ENCODE measurements at places on chromosomes 5 and 9.

GRCh38 chr5:66860199-66860975, 264.2 kb downstream of the MAST4 start:
- DNase-seq = no peak

- no peak for DNase-seq
Measured at GRCh38 chr5:176687247-176687646, 40.0 kb downstream of the TSPAN17 start.

DNA sequence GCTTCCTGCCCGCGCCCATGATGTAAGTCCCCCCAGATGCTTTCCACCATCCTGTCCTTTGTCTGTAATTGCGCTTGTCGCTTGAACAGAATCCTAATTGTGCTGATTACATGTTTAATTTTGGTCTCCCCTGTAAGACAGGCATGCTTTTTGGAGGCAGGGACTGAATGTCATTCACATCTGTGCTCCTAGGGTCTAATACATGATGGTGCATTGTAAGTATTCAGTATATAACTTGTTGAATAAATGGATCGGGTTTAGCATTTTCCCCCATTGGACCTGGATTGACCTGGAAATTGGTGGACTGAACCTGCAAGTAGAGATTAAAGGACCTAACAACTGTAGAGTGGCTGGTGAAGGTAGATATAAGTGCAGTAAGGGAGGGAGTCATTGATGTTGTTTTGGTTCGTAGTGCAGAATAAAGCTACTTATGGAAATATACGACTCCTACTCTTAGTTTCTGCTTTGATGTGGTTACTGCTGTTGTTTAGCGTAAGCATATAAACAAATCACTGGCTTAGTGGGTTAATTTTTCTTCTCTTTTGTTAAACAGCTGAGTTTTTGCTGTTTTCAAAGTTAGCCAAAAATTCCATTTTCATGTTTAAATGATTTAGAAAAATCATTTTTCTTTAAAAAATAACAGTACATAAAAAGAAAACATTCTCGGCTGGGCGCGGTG, 57.3 kb downstream of the TRIO start:
- DNase-seq = no peak

GRCh38 chr5:115306011-115306536, 9.6 kb upstream of the CCDC112 start:
- DNase-seq = no peak

DNA sequence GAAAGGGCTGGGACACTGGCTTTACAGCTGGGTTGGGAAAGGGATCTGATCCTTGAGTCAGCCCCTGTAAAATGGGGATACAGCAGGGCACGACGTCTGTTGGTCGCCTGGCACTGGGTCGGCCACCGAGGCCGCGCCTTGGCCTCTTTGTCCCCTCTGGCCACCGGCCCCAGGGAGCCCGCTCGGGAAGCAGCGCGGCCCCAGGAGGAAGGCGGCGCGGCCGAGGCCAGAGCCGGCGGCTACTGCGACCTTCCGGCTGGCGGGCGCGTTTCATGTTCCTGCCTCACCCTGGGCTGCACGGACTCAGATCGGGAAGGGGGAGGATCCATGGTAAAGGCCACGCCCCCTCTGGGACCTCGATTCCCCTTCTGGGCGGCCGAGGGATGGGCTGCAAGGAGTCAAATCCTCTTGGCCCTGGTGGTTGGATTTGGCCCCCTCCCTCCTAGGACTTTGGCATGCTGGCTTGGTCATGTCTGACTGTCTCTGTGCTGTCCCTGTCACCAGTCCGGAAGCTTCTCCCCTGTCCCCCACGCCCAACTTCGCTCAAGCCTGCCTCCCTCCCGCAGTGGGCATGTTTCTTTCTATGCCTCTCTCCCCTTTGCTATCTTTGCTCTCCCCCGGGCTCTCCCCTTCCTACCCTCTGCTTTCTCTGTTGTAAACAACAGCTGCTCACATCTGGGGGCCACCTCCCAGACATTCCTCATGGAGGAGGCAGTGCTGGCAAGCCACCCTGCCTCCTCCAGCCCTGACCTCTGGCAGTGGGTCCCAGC, 25.8 kb downstream of the FPGS start:
- DNase-seq = no peak

DNA sequence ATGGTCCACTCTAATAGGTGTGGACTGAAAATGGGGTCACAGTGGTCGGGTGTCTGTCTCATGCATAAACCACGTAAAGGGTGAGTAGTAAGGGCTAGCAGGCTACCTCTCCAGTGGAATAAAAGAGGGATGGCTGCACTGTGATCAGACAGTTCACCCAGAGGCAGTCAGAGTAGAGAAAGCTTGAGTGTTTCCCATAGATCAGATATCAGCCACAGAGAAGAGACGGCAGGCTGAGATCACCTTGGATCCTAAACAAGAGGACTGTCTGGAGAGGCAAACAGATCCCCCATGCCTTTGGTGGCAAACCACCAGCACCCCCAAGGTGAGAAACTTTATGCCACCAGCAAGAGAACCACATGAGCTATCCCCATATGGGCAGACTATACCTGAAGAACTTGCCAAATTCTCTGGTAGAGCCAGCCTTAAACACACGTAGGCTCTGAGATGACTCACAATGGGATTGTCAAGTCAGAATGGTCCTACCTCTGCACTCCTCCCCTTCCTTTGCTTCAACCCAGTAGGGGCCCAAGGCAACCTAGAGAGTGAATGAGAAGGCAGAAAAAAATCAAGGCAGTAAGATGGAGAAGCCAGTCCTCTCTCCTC, 205.2 kb upstream of the MAP3K1 start:
- no peak for DNase-seq

DNA sequence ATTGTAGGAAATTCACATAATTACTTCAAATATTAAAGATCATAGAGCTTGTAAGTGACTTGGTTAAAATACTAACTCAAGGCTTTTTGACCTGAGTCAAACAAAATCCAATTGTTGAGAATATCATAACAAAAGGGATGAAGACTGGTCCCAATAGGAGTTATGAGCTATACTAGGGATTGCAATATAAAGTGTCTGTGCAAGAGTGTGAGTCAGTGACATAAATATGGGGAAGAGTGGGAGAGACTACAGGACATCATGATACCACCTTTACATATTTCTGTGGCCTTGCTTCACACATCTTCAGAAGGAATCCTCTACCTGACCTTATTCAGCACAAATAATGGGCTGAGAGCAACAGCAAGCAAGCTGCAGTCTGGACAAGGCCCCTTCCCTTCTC, 180.9 kb upstream of the SLC24A2 start:
- no peak for DNase-seq

- DNase-seq = no peak
Measured at GRCh38 chr5:14445576-14446290, 135.9 kb upstream of the OTULINL start.

GRCh38 chr9:81581986-81582385, 107.4 kb downstream of the TLE1 start:
- DNase-seq = no peak

DNA sequence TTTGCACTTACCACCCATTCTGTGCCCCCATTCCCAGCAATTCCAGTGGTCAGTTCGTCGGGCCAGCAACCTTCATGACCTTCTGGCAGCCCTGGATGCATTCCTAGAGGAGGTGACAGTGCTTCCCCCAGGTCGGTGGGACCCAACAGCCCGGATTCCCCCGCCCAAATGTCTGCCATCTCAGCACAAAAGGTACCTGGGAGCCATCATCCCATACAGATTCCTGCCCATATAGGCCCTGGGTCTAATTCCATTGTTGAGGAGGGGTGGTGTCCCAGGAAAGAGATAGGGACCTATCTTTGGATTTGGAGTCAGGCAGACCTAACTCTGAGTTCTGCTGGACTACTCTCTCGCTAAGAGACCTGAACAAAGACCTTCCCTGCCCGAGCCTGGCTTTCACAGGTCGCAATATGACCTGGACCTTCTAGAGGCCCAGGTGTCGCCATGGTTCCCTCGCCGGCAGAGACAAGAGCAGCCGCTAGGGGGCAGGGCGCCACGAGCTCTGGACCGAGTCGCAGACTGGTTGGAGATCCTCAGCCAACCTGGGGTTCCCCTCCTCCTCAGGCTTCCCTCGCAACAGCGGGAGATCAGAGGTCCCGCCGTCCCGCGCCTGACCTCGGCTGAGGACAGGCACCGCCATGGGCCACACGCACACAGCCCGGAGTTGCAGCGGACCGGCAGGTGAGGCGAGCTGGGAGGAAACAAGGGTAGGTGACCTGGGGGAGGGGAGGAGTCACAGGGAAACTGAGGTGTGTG, 3.1 kb downstream of the SLC4A9 start:
- no peak for DNase-seq

DNA sequence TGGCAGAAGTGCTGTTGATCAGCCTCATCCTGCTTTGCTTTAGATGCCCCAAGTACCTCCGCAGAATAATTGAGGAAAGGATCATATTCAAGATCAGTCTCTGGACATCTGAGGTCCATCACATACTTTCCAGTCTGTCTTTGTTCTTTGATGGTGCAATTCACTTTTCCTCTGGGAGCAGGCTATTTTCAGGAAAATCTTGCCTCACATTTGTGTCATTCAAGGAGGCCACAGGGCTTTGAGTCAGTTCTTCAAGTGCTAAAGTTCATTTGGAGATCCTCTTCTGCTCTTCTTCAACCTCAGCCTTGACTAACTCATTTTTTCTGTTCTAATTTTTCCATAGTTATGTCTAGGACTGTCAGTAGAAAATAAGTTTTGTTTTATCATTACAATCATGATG, 18.6 kb downstream of the EQTN start:
- DNase-seq = no peak

DNA sequence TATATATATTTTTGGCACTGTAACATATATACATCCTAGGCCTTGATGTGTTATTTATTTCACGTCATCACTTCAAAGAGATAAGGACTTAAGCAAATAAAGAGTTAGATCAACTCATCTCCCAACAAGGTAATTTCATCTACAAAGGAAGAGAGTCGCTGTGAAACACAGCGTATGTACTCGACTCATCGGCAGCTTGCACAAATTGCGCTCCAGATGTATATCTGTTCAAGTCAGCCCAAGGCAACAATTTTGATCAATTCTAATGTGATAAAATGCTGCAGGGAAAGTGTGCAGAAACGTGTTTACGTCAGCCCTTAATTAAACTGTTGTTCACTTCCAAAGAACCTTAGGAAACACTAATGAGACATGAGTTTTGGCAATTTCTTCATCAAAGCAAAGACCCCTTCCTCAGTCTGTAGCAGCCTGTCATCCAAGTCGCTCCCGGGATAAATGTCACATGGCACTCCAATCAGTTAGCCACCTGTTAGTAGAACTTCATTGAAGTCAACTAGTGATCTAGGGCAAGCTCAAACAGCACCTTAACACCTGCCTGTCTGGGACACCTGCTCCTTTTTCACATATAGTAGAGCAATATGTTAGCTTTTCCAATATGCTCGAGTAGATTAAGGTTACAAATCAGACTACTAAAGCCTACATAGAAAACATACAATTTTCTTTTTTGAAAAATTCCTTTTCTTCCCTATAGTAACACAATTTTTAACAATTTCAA, 182.4 kb downstream of the NFIB start:
- DNase-seq = no peak

DNA sequence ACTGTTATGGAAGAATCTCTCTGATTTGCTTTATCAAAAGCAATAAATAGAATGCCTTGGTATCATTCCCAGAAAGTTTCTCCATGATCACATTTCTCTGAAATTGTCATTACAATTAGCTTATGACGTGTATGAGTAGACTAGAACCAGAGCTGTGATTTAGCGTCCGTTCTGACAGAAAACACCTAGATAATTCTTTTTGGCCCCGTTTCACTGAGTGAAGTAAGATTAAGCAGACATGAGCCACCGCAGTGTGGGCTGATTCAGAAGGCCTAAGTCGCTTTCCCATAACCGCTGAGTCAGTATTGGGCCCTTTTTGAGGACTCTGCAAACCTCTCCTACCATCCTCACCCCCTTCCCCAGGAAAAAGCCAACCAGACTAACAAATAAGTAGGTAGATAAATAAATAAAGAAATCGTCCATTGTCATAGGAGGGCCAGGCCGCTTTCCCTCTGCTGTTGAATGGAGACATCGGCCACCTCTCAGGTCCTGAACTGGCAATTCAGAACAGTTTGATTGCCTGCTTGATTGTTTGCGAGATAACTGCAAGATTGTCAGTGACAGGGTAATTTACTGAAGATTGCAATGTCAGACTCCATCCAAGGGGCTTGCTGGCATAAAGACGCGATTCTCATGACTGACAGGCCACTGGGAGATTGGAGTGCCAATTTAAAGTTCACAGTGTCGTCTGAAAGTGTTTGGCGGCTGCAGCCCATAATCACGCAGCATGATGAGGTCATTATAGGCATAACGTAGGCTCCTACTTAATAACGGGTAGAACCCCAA, 105.0 kb upstream of the WWC1 start:
- no peak for DNase-seq

- no peak for DNase-seq
Measured at GRCh38 chr9:107906074-107906473, 416.5 kb upstream of the KLF4 start.
